ENCODE measurements at places on chromosomes 6 and 20.
A peak's percentile ranks its signal among the peaks of the same experiment; 100 is the strongest.

DNA sequence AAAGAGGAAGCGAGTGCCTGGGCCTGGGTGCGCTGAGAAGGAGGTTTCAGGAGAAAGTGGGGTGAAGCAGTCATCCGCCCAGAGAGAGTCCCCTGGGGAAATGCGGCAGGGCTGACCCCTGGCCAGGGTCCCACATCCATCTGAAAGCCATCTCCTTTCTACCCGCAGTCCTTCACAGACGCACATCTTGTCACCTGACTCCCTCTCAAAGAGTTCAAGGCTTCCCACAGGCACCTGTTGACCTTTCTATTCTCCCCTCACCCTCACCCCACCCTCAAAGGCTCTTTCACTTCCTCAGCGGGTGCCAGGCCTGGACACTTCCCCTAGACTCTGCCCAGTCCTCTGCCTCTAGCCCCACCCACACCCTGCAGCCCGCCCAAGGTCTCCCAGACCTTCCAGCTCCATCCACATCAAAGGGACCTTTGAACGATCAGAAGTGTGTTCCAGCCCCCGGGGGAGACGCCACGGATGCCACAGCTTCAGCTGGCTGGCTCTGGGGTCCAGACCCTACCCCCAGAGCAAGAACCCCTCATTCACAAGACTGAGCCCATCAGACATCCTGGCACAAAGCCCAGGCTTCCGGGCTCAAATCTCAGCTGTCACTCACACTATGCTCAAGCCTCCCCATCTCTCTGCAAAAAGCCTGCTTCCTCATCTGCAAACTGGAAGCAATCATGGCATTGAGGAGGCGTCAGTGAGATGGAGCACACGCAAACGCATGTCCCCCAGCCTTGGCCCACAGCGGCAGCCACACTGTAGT is 2.1 kb downstream of the CTSZ start:
- peak; percentile 59 for DNase-seq

- DNase-seq, result peak; percentile 82
Measured at GRCh38 chr6:3665608-3666007, 85.9 kb downstream of the PXDC1 start.

DNA sequence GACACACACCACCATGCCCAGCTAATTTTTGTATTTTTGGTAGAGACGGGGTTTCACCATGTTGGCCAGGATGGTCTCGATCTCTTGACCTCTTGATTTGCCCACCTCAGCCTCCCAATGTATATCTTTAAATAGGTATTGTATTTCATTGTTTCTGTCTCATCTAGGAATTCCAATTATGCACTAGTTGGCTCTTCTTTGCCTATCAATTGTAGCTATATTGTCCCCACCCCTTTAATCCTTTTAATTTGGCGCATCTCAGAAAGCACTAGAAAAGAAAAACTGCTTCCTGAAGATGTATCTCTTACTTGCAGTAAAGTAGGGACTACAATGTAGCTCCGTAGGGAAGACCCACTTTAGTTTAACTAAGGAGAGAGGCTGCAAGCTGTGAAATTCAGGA is 10.5 kb upstream of the MAVS start:
- DNase-seq, result no peak

- no peak for DNase-seq
Measured at GRCh38 chr6:84346372-84346771, 118.9 kb upstream of the CEP162 start.

GRCh38 chr6:51019806-51020205 is 201.1 kb downstream of the TFAP2B start:
- DNase-seq, result no peak

DNA sequence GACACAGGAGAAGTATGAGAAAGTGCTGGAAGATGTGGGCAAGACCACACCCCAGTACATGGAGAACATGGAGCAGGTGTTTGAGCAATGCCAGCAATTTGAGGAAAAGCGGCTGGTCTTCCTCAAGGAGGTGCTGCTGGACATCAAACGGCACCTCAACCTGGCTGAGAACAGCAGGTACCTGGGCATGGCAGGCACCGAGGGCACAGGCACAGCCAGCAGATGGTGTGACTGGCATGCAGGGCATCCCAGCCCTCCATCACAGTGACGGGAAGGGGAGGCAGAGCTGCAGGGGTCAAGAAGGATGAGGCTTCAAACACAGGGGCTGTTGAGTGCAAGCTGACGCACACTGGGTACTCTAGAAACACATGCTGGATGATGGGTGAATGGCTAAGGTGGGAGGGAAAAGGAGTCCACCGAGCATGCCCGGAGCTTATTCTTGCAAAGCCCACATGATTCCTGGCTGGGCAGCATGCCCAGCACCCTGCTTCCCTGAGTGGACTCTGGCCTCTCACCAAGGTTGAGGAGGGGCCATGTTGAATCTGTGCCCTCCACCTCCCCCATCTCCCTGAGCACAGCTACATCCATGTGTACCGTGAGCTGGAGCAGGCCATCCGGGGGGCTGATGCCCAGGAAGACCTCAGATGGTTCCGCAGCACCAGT is 26.3 kb downstream of the SPDEF start:
- DNase-seq, result peak; percentile 37

GRCh38 chr6:126118058-126118755 is 131.9 kb downstream of the TRMT11 start:
- no peak for DNase-seq

DNA sequence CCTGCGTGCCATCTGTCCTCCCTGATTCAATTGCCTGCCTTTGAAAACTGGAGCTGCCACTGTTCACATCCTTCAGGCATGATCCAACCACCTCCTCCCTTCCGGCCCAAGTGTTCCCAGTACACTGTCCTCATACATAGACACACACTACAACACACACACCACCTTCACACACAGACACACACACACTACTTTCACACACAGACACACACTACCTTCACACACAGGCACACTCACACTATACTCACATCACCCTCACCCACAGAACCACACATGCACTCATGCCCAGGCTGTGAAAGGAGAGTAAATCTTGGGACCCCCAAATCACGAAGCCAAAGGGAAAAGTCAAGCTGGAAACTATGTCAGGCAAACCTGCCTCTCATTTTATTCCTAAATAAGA is 109.4 kb upstream of the MYLIP start:
- DNase-seq, result no peak

DNA sequence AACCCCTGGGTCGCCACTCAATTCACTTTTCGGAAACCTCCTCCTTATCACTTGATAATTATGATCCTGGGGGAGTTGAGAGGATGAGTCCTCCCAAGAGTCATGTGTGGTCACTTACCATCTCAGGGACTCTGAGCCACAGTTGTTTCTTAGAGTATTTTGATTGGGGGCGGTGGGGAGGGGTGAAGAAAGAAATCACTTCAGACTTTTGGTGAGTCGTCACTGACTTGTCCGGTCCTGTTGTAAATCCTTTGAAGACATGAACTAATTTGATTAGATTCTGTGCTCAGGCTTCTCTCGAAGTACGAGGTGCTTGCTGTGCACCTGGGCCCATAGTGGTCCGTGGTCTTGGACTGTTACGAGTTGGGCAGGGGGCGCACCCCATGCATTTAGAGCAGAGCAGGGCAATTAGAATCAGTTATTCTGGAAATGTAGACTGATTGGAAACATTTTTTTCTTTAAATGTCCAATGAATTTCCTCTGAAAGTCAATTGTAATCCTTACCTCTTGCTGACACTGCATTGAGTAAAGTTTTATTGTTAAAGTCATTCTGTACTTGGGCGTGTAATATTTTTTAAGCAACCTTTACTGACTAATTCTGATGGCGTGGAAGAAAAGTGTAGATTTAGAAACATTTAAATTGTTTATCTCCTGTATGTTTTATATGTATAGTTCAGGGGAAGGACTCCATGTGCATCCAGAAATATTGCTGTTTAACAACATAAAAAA is 173.4 kb downstream of the SLC16A10 start:
- no peak for DNase-seq

- no peak for DNase-seq
Measured at GRCh38 chr6:20183706-20184105, 28.6 kb downstream of the MBOAT1 start.

- no peak for DNase-seq
Measured at GRCh38 chr6:52937908-52938307, 28.4 kb upstream of the GSTA3 start.

DNA sequence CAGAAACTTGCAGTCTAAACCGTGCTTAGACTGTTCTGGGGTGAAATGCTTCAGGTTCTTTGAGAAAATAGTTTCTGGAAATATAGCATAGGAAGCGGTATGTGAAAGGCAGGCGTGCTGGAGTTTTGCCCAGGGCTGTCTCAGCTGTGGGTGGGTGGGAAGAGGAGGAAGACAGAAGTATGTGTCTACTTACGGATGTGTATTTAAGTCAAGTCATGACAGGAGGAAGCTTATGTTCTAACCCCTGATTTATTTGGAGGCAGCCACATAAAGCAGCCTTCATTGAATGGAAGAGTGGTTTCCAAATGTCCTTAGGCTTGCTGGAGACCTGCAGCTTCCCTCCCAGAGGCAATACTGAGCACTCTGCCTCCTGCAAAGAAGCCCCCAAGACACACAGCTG is 345.8 kb upstream of the PRND start:
- peak; percentile 17 for DNase-seq
